ENCODE measurements at places on chromosomes 1 and 21. TPM values are rescaled to one million over a fixed set of nuclear protein-coding genes. Genes with fewer than 3 reads are reported as not detected.

The TBCE gene
- 32.8 TPM for total RNA-seq

DNA sequence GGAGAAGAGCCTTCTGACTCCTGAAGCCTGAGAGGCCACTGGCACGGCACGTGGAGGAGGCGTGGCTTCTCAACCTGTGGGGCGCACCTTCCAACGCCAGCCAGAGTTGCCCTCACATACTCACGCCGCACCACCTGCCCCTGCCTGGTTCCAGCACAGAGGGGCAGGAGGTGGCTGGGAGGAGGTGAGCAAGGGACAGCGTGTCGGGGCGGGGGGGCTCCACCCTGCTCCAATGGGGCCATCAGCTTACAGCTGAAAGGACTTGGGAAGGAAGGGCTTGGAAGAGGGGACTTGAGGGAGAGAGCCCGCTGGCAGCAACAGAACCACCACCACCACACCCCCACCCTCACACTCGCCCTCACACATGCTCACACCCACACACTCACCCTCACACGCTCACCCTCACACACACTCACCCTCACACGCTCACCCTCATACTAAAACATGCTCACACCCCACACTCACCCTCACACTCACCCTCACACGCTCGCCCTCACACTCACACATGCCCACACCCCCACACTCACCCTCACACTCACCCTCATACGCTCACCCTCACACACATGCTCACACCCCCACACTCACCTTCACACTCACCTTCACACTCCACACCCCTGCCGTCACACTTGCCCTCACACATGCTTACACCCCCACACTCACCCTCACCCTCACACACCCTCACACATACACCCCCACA is 41.6 kb upstream of the EDN2 start:
- DNase-seq: no peak

DNA sequence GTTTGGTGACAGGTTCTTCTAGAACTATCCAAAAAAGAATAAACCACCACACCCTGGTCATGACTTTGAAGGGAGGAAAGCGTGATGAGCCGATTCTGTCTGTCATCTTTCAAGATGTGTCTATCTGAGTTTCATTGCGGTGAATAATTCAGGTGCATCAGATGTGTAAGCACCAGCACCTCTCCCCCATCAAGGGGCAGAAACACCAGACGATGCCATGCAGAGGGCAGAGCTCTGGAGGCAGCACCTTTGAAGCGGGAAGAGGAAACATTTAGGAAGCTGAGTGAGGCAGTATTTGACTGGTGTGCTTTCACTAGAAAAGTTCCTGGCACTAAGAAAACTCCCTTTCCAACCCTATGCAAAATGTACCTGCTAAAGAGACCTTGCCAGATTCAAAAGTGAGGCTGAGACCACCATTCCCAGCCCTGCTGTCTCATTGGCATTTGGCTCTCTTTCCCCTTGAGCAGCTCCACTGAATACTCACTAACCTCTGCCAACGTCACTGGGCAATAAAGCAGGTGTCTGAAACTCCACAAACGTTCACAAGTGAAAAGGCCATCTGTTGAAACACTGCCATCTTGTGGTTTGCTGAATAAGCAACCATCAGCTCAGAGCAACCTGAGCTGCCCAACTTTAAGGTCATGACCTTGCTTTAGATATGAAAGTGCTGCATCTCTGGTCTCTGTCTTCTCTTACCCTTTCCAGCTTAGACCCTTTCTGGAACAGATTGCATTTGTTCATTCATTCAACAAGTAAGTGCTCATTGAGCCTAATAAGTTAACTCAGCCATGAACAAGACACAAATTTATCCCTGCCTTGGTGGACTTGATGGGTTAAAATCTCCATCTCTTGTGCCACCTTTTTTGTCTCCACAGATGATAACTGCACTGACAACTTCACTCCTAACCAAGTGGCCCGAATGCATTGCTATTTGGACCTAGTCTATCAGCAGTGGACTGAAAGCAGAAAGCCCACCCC is 228.6 kb downstream of the PAPPA2 start:
- peak; percentile 75 for DNase-seq

- no peak for DNase-seq
Measured at GRCh38 chr1:7279769-7280168, 491.3 kb upstream of the VAMP3 start.

- no peak for DNase-seq
Measured at GRCh38 chr1:117719004-117719403, 113.2 kb downstream of the TENT5C start.

All from endodermal cell (in vitro differentiated cells).